Type B pancreatic cell (in vitro differentiated cells): ENCODE measurements at places on chromosomes 13 and 19.

DNA sequence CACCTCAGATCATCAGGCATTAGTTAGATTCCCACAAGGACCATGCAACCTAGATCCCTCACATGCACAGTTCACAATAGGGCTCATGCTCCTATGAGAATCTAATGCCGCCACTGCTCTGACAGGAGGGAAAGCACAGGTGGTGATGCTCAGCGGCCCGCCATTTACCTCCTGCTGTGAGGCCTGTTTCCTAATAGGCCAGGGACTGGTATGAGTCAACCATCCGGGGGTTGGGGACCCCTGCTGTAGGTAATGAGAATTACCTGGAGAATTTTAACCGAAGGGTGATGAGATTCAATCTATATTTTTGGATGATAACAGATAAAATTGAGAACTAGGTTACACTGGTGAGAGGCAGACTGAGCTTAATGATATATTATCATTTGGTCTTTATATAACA is 101.4 kb downstream of the LACC1 start:
- no peak for DNase-seq

GRCh38 chr13:19959141-19959830 is 759 bp downstream of the ZMYM2 start:
- peak; percentile 76 for DNase-seq

DNA sequence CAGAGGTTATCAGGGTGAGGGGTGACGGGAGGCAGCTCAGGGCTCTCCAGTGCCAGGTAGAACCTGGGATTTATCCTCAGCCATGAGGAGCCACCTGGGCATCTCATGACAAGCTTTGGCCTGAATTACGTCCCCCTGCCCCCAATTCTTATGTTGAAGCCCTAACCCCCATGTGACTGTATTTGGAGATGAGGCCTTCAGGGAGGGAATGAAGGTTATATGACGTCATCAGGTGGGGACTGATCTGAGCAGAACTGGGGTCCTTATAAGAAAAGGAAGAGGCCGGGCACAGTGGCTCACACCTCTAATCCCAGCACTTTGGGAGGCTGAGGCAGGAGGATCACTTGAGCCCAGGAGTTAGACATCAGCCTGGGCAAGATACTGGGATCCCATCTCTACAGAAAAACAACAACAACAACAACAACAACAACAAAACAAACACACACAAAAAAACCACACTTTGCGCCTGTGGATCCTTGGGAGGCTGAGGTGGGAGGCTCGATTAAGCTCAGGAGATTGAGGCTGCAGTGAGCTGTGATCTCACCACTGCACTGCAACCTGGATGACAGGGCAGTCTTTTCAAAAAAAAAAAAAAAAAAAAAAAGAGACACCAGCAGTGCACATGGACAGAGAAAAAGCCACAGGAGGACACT is 18.4 kb downstream of the ZFR2 start:
- DNase-seq: no peak

DNA sequence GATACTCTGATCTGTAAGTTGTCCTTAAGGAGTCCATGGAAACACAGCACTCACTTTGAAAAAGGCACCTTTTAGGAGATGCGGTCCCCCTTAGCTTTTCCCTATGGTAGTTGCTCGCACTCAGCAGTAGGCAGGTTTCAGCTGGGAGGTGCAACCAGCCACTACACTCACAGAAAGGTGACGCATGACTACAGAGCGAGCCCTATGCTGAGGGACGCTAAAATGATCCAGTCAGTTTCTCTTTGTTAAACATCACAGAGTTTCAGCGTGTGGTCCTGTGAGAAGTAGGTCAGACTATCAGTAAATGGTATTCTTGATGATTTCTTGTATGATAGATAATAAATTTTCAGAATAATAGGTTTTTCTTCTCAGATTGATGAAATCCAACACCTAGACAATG is 362.7 kb upstream of the MIR17HG start:
- DNase-seq: no peak

- DNase-seq: no peak
Measured at GRCh38 chr13:27489456-27489855, 39.1 kb upstream of the MTIF3 start.

- DNase-seq: no peak
Measured at GRCh38 chr13:33797622-33798021, 20.3 kb upstream of the RFC3 start.

- DNase-seq: no peak
Measured at GRCh38 chr19:54114340-54115108, 933 bp downstream of the TFPT start.

- DNase-seq: no peak
Measured at GRCh38 chr13:100899720-100900316, 225.2 kb upstream of the TMTC4 start.

DNA sequence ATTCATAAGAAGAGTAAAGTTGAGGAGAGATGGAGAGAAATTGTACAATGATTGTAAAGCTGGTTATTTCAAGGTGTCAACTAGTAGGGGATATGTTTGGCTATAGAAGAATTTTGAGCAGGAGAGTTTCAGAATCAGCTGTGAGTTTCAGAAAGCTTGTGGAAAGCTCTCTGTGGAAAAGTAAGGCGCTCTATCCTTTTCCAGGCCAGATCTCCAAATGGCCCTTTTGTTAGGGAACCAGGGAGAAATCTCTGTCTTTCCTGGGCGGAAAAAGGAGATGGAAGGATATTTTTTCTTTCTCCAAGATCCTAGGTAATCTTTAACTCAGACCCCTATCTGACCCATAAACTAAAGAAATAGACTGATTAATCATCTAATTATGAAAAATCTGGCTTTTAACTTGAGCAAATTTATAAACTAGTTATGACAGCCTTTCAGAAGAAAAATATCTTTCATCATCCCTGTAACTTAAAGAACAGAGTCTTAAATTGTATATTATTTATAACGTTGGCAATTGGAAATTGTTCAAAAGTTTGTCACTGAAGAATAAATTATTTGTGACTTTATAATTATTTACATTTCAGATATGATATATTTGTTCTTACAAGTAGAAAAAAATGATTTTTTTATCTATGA is 34.5 kb downstream of the SPRY2 start:
- DNase-seq: no peak

- DNase-seq: no peak
Measured at GRCh38 chr19:33266974-33267484, 35.3 kb downstream of the CEBPA start.

DNA sequence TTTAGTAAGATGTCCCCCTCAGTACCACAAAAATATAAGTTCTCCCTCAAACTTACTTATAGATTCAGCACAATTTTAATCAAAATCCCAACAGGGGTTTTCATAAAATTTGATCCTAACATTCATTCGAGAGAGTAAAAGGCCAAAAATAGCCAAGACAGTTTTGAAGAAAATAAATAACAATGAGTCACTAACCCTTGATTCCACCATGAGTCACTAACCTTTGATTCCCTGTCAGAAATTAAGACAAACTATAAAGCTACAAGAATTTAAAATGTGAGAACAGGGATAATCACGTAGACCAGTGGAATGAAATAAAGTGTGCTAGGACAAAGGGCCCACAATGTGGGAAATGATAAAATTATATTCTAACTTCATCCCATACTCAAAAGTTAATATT is 320.3 kb downstream of the SUCLA2 start:
- DNase-seq: no peak

DNA sequence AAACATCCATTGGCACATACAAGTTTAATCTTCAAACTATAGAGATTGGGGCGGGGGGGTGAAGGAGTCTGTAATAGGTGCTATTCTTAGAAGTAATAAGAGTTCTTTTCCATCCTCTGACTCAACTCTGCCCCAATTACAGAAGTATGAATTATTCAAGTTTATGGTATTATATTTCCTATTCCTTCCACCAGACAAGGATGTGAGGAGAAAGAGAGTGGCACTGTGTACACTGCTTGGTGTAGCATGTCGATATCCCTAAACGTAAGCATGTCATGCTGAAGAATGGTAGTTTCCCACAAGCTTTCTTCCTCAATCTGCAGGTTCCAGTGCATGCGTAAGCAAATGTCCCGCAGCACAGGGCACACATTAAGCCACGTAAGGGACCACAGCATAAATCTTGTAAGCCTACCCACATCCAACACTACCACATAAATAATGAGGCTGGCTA is 14.1 kb downstream of the BRD4 start:
- DNase-seq: no peak

- DNase-seq: no peak
Measured at GRCh38 chr19:8158411-8159074, 9.2 kb upstream of the FBN3 start.

DNA sequence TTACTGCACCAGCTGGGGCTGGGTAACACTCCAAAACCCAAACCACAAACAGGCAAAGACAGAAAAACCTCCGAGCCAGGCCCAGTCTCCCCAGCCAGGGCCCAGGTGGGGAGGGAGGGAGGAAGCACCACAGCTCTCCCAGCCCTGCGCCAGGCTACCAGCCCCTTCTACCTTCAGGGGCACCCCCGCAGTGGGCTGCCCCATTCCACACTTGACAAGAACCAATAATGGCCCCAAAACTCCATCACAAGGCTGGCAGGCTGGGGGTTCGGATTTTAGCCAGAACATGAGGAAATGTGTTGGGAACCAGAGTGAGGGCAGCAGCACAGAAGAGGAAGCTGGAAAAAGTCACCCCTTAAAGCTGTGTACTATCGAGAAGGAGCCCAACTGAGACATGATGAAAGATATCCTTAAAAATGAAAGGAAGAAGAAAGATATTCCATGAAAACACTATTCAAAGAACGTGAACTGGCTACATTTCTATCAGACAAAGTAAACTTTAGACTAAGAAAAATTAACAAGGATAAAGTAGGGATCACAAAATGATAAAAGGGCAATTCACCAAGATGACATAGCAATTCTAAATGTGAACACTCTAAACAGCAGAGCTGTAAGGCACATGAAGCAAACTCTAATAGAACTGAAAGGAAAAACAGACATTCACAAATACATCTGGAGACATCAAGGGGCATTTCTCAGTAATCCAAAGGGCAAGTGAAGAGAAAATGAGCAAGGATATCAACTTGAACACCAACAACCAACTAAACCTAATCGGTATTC is 12.9 kb downstream of the TUBGCP3 start:
- no peak for DNase-seq

DNA sequence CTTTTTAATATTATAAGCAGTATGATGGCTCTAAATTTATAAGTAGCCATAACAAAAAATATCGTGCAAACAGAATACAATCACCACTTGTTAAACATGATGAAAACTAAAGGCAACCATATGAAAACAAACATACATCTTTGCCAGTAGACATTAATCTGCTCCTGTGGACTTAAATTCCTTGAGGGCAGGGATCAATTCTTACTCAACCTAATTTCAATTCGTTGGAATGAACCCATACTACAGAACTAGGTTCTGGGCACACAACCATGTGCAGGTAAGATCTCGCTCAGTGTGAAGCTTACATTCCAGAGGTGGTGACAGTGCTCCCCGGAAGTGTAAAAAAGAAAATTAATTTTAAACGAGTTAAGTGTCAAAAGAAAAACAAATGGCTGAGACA is 13.4 kb downstream of the TBC1D4 start:
- DNase-seq: no peak

DNA sequence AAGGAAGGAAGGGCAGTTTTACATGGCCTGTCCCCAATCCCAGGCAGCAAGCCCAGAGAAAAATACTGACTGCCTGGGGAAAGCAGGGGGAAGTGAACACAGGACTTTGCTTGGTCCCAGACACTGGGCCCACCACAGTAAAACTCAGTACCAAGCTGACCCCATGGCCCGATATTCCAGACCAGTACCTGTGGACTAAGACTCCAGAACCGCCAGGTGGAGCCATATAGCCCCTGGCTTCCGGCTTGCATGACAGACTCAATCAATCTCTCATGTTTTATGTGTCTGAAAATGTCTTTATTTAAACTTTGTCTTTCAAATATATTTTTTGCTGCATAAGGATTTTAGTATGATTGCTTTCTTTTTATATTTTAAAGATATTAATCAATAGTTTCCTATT is 767.9 kb upstream of the SLITRK6 start:
- no peak for DNase-seq

DNA sequence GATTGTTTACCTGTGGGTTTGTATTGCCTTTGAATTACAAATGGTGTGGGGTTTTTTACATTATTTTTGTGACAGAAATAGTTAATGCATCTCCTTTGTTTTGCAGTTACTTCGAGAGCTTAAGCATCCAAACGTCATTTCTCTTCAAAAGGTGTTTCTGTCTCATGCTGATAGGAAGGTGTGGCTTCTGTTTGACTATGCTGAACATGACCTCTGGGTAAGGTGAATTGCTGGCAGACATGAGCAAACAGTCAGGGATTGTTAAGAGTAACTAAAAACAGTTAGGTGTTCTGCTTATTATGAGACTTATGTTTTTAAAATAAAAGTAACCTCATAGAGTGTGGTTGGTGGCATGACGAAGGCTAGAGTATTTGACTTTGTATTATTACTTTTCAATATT is 95.0 kb downstream of the CDK8 start:
- DNase-seq: no peak

- DNase-seq: no peak
Measured at GRCh38 chr13:50990065-50990817, 80.7 kb downstream of the RNASEH2B start.

GRCh38 chr13:60756306-60756705 is 359.3 kb downstream of the TDRD3 start:
- DNase-seq: no peak

- no peak for DNase-seq
Measured at GRCh38 chr13:42355092-42355485, 83.1 kb downstream of the AKAP11 start.

- no peak for DNase-seq
Measured at GRCh38 chr13:100753376-100753775, 78.8 kb upstream of the TMTC4 start.

- no peak for DNase-seq
Measured at GRCh38 chr13:77325371-77325980, 1.4 kb downstream of the MYCBP2 start.

GRCh38 chr13:74067818-74068217 is 66.4 kb downstream of the KLF12 start:
- DNase-seq: no peak

- DNase-seq: no peak
Measured at GRCh38 chr19:51136851-51137551, 5.1 kb upstream of the SIGLEC7 start.

DNA sequence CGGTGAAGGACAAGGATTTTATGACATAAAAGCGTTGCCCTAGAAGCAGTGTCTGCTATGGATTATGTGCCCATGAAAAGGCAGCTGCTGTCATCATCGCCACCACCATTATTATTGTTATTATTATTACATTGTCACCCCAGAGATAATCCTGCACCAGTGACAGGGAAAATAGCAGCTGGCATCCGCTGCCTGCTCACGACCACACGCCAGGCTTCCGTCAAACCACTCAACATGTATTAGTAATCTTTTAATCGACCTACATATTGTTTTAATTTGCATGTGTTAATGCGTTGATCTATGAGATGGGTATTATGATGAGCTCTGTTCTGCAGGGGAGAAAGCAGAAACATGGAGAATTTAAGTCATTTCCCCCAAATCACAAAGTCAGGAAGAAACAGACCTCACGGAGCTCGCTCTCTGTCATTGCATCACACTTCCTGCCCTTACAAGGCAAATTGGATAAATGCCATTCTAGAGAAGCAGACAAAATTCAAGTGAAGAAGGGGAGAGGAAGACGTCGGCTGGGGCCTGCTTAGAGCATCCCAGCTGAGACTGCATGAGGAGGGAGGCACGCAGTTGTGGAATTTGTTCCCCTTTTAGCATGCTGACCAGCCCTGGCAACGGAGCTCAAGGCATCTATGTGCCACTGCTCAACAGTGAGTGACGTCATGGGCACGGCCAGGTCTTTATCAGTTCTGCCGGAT is at the start of gene FFAR3:
FFAR3 (plus strand) TSS at position 594 of the 707 bp plus-strand sequence. CDS start 431 bp downstream, outside the sequence.
- DNase-seq: no peak

- DNase-seq: no peak
Measured at GRCh38 chr13:46324976-46325375, 62.1 kb downstream of the RUBCNL start.
